Stimulated activated CD8-positive, alpha-beta memory T cell treated with anti-CD3 and anti-CD28 coated beads, Interleukin-15, amount 100 ng/mL, for 4 hours (primary cell): ENCODE measurements at places on chromosomes 4 and X.

GRCh38 chrX:47797084-47797483, 39.6 kb upstream of the ZNF81 start:
- DNase-seq: no peak

- no peak for DNase-seq
Measured at GRCh38 chr4:20443015-20443805, 191.5 kb downstream of the SLIT2 start.

GRCh38 chrX:10245886-10246285, 89.1 kb downstream of the CLCN4 start:
- no peak for DNase-seq

- DNase-seq: no peak
Measured at GRCh38 chr4:26330186-26330787, 9.5 kb downstream of the RBPJ start.

DNA sequence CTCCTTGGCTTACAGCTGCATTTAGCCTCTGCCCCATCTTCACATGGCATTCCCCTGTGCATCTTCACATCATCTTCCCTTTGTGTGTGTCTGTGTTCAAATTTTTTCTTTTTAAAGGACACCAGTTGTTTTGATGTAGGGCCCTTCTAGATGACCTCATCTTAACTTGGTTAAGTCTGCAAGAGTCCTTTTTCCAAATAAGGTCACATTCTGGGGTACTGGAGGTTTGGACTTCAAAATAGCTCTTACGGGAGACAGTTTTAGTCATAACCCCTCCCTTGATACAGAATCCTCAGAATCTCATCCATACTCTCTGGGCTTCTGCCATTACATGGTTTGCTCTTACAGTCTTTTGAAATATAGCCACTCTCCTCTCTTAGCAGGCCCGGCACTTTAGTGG, 231.5 kb upstream of the ATP6AP2 start:
- DNase-seq: no peak

DNA sequence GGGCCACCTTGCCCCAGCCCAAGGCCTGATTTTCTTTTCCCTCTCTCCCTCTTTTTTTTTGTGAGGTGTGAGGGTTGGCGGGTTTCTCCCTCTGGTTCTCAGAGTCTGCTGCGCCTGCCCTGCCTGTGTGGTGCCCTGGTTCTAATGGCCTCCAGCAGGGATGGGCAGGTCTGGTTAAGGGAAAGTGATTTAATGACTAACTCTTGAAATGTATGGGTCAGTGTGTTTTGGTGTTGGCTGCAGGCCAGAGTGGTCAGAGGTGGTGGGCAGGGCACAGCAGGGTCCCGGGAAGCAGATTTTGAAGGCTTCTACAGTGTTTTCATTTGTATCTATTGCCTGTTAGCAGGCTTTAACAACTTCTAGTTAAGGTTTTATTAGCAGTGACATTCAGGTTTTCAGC, 39.0 kb downstream of the JADE1 start:
- DNase-seq: no peak

GRCh38 chrX:103756736-103757135, 19.9 kb upstream of the PLP1 start:
- DNase-seq: no peak

DNA sequence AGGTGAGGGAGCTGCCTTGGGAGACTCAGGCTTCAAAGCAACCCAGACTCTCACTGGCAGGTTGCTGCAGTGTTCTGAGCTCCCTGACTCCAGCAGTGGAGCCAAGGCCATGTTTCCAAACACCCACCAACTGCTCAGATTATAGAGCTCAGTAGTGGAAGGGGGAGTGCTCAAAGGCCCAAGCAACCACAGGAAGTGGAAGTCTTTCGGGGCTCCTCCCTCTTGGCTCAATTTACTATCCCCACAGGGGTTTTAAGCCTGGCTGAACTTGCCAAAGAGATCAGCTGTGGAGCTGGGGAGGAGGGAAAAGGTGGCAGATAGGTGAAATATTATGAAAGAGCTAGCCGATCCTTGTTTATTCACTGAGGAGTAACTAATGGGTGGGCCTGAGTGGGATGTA, 82.5 kb downstream of the HPRT1 start:
- no peak for DNase-seq
